GM12892 (cell line): ENCODE measurements at places on chromosomes 4 and X.

DNA sequence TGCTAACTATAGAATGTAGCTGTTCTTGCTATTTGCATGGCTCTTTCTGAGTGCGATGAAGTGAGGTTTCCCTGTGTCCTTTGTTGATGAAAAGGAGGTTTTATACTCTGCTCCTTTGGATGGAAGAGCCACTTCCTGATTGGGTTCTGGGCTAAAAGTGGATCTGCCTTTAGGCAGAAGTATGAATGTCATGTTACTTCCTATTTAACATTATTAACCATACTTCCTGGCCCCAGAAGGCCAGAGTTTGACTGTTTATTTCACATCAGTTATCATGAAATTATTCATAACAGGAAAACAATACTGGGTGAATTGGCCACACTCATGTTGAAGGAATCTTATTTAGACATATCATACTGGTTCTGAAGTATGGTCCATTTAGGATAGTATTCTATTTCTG, 386.2 kb downstream of the PCDH7 start:
- DNase-seq: no peak

DNA sequence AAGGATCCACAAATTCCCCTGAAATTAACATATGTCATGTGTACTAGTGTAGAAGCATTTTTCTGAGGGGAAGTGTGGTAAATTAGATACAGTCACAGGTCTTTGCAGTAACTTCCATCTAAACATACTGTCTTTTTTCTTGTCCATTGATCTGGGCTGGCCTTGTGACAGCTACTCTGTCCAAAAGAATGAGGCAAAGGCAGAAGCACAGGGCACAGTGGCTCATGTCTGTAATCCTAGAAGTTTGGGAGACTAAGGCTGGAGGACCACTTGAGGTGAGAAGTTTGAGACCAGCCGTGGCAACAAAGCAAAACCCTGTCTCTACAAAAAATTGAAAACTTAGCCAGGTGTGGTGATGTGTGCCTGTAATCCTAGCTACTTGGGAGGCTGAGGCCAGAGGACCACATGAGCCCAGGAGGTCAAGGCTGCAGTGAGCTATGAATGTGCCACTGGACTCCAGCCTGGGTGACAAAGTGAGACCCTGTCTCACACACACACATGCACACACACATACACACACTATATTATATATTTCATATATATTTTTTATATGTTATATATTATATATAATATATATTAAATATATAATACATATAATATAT, 47.6 kb downstream of the HAND2 start:
- DNase-seq: no peak

DNA sequence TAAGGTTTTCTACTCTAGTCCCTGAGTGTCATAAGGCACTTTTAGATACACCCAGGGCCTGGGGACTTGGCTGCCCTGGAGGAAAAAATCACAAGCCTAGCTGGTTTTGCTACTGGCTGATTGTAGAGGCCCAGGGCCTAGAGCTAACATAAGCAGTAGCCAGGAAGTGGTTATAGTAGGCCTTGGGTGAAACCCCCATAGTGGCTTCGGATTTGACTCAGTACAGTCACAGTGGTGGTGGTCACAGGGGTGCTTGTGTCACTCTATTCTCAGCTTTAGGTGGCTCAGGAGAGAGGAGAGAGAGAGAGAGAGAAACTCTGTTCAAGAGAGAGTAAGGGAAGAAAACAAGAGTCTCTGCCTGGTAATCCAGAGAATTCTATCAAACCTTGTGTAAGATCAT, 194.5 kb upstream of the EDA2R start:
- DNase-seq: peak; percentile 0

- DNase-seq: no peak
Measured at GRCh38 chr4:110816367-110816766, 193.5 kb upstream of the PITX2 start.

- no peak for DNase-seq
Measured at GRCh38 chrX:134173541-134174272, 63.3 kb upstream of the CCDC160 start.

- no peak for DNase-seq
Measured at GRCh38 chr4:155047755-155048154, 160.7 kb upstream of the NPY2R start.

DNA sequence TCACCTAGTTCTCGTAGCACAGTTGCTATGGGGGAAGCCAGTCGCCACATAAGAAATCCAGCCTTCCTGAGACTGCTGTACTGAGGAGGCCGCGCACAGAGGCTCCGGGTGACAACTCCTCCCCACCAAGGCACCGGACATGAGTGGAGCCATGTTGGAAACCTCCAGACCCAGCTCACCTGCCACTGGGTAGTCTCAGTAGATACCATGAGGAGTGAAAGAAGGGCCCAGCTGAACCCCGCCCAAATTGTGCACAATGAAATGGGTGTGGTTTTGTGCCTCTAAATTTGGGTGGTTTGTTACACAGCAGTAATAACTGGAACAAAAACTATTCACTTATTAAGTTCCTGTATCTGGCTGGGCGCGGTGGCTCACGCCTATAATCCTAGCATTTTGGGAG, 198.7 kb downstream of the BCOR start:
- DNase-seq: no peak

GRCh38 chr4:148071009-148071408, 339.1 kb downstream of the ARHGAP10 start:
- no peak for DNase-seq

DNA sequence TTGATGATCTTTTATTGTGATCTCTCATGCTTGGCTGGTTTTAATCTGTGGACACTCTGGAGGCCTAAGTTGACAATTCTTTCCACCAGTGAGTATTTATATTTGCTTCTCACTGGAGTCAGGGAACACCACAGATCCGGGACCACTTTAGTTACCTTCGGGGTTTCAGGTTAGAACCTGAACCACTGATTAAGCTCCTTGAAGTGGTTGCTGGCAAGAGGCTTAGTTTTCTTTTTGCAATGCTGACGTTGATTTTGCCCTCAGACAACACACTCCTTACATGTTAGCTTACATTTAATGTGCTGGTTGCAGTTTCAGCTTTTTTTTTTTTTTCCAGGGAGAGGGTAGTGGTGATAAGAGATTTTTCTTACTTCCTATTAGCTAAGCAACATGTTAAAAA, 10.5 kb upstream of the ZNF330 start:
- no peak for DNase-seq

- no peak for DNase-seq
Measured at GRCh38 chrX:23825675-23826074, 42.7 kb downstream of the SAT1 start.

DNA sequence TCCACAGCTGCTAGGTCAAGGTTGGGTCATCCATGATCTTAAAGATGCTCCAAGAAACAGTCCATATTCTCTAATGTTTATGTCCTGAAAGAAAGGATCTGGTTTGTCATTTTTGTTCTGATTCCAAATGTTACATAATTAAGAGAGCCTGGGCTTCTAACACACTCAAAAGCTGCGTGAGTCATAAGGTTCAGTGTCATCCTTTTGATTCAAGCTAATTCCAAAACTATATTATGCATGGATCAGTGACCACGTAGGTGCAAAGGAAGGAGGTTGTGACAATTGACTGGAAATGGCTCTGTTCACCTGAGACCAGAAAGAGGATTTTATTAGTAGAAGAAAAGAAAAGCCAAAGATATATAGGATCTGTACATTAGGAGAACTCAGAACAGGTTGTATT, 268.7 kb upstream of the GK2 start:
- DNase-seq: no peak

- no peak for DNase-seq
Measured at GRCh38 chrX:154366666-154367055, 7.8 kb downstream of the FLNA start.
